ENCODE measurements at places on chromosomes 3 and 15.
A peak's percentile ranks its signal among the peaks of the same experiment; 100 is the strongest.

GRCh38 chr3:31945738-31946052, 35.4 kb downstream of the OSBPL10 start:
- no peak for DNase-seq

- no peak for DNase-seq
These were observed 126.2 kb upstream of the ATP10A start for GRCh38 chr15:25989327-25989726.

GRCh38 chr3:100994809-100995208, 1.6 kb upstream of the ABI3BP start:
- DNase-seq = no peak

DNA sequence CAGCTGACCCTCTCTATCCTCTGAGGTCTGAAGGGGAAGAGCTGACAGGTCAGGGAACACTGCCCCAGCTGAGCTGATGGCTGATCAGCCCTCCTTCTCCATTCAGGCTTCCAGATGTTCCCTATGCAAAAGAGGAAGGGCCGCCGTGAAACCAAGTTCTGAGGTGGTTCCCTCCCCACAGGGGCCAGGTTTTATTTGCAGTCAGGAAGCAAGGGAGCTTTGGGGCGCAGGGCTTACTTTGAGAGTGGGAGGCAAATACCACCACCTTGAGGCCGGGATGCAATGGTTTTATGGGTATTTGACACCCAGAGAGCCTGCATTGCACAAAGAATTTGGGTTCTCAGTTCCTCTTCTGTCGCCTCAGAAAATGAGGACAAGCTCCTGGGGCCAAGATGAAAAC, 186.9 kb downstream of the ARRDC4 start:
- no peak for DNase-seq

DNA sequence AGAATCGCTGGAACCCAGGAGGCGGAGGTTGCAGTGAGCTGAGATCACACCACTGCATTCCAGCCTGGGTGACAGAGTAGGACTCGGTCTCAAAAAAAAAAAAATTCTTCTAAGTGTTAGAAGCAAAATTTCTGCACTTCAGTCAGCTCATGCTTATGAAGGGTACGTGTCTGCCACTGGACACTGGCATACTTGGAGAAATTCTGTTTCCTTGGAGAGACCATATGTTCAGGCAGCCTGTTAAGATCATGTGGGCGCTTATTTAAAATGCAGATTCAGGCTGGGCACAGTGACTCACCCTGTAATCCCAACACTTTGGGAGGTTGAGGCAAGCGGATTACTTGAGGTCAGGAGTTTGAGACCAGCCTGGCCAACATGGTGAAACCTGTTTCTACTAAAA, 85.6 kb upstream of the IQSEC1 start:
- no peak for DNase-seq

- DNase-seq = no peak
These were observed 280.9 kb downstream of the RAP2B start for GRCh38 chr3:153442799-153443487.

DNA sequence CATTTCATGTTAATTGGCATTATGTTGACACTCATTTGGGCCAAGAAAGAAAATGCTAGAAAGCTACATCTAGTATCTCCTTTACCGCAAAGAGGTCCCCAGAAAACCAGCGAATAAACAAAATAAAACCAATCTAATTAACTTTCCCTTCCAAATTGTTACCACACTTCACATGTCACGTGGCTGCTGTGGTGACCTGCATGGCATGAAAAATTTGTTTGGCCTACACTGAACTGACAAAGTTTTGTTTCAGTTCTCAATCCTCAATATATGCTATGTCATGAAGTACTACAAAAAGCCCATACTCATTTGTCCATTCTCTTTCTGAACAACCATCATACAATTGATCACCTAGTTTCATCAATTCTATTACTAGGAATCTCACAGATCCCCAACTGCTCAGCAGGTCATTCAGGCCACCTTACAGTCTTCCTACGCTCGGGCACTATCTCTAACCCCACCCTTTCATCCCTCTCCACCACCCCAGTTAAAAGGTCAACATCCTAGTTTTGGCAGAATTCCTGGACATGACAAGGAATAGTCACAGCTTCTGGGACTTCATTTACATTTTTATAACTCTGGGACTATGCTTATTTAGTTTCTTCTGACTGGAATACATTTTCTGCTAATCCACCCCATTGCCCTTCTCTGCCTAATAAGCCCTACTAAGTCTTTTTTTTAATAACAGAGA, 480.4 kb downstream of the IGSF11 start:
- DNase-seq = no peak

DNA sequence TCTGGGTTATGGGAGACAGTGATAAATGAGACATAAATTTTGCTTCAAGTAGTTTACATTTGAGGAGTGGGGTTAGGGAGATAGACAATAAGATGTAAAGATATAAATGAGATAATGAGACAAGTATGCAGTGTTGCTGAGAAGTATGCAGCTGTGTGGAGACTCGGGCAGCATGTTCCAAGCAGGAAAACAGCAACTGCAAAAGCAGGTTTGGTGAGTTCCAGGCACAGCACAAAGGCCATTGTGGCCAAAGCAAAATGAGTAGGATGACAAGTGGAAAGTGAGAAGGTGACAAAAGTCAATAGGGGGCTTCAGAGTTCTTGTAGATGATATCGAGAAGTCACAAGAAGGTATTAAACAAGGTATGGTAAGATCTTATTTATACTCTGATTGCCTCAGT, 259.1 kb upstream of the PEX5L start:
- no peak for DNase-seq

GRCh38 chr3:66751842-66752241, 246.3 kb upstream of the KBTBD8 start:
- DNase-seq = no peak

- no peak for DNase-seq
These were observed 1018.2 kb downstream of the DIPK2A start for GRCh38 chr3:144989807-144990206.

GRCh38 chr3:15121936-15122335, 23.0 kb upstream of the RBSN start:
- DNase-seq = no peak

DNA sequence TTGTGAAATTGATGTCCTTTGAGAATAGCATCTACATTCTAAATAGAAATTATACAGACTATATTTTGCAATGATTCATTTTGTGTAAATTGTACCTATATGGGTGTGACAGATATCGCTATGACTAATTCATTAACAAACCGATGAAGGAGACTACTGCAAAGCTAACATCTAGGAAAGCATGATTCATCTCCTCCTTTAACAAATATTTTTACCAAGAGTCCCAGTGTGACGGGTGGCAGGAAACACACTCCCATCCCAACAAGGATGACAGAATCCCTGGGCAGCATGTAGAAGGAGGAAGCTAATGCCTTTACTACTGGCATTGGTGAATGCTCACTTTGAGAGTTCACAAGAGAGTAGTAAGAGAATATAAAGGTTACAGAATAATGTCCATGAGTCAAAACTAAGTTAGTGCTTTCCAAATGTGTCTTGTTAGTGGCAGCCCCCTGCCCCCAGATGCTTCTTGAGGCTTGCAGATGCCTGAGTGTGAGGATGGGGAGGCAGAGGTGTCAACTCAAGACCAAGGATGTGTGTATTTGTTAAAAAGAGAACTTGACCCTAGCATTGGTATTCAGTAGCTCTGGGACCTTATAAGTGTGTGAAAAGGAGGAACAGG, 180.6 kb downstream of the FMN1 start:
- DNase-seq = no peak

DNA sequence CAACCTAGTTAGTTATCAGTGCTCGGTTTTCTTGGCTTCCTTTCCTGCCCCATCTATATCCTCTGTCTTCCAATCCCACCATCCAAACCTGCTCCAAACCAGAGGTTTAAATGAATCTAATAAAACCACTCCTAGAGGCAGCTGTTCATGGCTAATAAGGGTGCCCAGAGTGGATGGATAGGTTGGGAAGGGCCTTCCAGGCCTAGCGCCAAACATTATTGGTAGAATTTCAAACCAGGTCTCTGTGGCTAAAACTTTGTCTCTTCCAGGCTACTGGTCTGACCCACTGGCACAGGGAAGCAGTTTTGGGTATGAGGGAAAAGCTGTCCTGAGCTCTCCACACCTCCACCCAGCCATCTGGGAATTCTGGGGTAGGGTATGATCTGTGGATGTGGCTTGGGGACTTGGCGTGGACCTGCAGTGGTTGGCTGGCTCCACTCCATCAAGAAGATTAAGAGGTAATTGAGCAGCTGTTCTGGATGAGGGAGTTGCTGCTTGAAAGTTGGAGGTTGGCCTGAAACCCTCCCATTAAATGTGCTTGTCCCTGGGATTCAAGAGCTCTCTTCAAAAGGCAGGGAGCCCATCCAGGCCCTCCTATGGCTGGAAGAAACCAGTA, 29.3 kb upstream of the INSYN1 start:
- peak; percentile 20 for DNase-seq

DNA sequence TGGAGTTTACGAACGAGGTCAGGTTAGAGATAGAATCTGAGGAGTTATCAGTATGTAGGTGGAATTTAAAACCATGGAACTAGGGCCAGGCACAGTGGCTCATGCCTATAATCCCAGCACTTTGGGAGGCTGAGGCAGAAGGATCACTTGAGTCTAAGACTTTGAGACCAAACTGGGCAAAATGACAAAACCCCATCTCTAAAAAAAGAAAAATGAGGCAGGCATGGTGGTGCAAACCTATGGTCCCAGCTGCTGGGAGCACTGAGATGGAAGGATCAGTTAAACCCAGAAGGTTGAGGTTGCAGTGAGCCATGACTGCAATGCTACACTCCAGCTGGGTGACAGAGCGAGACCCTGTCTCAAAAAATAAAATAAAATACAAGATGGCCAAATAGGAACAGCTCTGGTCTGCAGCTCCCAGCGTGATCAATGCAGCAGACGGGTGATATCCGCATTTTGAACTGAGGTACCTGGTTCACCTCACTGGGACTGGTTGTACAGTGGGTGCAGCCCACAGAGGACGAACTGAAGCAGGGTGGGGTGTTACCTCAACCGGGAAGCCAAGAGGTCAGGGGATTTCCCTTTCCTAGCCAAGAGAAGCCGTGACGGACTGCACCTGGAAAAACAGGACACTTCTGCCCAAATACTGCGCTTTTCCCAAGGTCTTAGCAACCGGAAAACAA, 33.3 kb downstream of the ZMAT3 start:
- no peak for DNase-seq

- DNase-seq = no peak
These were observed 63.1 kb downstream of the VGLL4 start for GRCh38 chr3:11580645-11581044.

- DNase-seq = no peak
These were observed 193.0 kb downstream of the GREM1 start for GRCh38 chr15:32910839-32911238.

- peak; percentile 41 for DNase-seq
These were observed 779 bp upstream of the CTNNB1 start for GRCh38 chr3:41198526-41198925.

- no peak for DNase-seq
These were observed 14.9 kb downstream of the NME9 start for GRCh38 chr3:138314751-138315150.

GRCh38 chr3:12316253-12316652, 27.4 kb downstream of the PPARG start:
- no peak for DNase-seq

DNA sequence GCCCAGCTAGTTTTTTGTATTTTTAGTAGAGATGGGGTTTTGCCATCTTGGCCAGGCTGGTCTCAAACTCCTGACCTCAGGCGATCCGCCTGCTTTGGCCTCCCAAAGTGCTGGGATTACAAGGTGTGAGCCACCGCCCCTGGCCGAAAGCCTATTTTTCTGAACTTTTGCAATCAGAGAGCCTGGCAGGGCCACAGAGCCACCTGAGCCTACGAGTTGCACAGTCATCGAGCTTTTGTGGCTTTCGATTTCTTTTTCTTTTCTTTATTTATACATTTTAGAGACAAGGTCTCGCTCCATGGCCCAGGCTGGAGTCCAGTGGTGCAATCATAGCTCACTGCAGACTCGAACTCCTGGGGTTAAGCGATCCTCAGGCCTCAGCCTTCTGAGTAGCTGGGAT, 140.4 kb downstream of the NSMCE3 start:
- DNase-seq = no peak

GRCh38 chr15:79076661-79077060, 13.9 kb downstream of the RASGRF1 start:
- DNase-seq = no peak

DNA sequence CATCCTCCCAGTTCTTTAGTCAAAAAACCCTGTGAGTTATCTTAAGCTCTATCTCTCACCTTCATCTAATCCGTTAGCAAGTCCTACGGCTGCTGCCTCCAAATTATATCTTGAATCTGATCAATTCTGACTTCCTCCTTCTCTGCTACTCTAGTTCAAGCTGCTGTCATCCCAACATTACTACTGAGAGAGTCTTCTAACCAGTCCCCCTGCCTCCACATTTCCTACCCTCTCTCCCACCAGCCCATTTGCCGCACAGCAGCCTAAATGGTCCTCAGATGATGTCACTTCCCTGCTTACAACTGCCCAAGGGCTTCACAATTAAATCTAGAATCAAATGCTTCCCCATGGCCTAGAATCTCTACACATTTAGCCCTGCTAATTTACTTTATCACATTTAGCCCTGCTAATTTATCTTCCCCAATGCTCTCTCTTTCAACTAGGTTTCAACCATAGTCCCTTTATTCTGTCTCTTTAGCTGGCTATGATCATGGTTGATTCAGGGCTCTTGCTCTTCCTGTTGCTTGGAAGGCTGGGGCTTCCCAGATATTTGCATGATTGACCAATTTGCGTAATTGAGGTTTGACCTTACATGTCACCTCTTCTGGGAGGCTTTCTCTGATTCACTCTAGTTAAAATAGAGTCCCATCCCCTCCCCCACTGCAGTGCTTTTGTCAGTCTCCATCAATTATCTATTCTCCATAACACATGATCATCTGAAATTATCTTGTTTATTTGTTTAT, 11.0 kb upstream of the ARL14 start:
- DNase-seq = peak; percentile 22

GRCh38 chr3:133295199-133295901, 104.5 kb upstream of the BFSP2 start:
- DNase-seq = peak; percentile 23

DNA sequence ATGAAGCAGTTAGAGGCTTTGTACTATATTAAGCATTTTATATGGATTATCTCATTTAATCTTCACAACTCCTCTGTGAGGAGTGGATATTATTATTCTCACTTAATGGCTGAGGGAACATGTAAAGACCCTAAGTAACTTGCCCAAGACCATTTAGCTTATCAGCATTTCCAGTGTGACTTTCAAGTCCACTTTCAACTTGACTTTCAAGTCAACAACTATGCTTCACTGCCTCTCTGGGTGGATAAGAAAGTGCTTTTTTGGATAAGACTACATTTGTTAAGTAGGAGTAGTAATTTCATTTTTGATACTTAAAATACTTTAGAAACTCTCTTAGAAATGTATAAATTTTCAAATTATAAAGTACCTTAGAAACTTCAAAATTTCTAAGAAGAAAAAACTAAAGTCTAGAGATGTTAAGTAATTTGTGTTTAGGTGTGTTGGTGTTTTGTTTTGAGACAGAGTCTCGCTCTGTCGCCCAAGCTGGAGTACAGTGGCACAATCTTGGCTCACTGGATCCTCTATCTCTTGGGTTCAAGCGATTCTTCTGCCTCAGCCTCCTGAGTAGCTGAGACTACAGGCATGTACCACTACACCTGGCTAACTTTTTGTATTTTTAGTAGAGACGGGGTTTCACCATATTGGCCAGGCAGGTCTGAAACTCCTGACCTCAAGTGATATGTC, 71.8 kb downstream of the MINDY2 start:
- DNase-seq = no peak

Data from NCI-H1105 treated with DMSO at 0.1 percent for 48 hours (cell line).